ENCODE measurements at places on chromosomes 4 and X. TPM values are rescaled to one million over a fixed set of nuclear protein-coding genes. Genes with fewer than 3 reads are reported as not detected.

Gene LRCH2
- 3.7 TPM for total RNA-seq

DNA sequence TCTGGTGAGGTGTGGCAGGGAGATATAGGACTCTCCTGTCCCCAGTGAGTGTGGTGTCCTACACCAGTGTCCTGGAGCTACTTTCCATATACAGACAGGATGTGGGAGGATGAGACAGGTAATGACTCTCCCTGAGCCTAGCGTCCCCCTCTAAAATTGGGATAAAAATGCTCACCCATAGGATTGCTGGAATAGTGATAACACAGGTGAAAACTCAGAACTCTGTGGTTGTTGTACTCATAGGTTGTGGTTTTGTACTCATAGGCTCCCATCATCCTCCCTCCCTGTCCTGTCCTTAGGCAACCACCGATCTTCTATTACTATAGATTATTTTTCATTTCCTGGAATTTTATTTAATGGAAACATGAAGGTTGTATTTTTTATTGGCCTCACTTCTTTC lies 60.7 kb upstream of the NXF3 start:
- no peaks in the 10 kb centered on the region for H3K27me3 ChIP-seq
- no peak overlapping the region for H3K4me3 ChIP-seq
- H3K36me3 ChIP-seq = no peaks in the 10 kb centered on the region
- peaks cover 4% of the 10 kb centered on the region for H3K4me1 ChIP-seq

DNA sequence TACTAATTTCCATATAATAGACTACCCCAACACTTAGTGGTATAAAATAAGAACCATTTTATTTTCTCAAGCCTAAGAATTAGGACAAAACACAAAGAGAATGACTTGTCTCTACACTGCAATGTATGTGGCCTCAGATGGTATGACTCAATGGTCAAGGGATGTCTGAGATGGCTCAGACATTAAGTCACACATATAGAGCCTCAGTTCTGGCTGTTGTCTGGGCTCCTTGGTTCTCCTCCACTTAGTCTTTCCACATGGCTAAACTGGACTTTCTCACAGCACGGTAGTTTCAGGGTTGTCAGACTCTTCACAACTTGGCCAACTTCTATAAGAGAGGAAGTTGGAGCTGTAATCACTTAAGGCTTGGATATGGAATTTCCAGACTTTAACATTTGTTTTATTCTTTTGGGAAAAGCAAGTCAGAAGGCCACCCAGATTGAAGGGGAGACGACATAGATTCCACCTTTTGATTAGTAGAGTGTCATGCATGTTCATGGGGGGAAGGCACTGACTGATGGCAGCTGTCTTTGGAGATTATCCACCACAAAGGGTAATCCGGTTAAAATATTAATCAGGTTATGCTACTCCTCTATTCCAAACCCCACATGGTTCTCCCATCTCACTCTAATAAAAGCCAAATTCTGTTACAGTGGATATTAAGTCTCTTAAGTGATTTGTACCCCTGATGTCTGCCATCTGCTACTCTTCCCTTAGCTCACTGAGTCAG lies 9.4 kb downstream of the IL15 start:
- H3K4me1 ChIP-seq = peaks cover 18% of the 10 kb centered on the region
- DNase-seq = no peak
- H3K27ac ChIP-seq = no peak overlapping the region
- no peak overlapping the region for H3K4me3 ChIP-seq
- H3K27me3 ChIP-seq = peaks cover 2% of the 10 kb centered on the region
- no peaks in the 10 kb centered on the region for H3K36me3 ChIP-seq

DNA sequence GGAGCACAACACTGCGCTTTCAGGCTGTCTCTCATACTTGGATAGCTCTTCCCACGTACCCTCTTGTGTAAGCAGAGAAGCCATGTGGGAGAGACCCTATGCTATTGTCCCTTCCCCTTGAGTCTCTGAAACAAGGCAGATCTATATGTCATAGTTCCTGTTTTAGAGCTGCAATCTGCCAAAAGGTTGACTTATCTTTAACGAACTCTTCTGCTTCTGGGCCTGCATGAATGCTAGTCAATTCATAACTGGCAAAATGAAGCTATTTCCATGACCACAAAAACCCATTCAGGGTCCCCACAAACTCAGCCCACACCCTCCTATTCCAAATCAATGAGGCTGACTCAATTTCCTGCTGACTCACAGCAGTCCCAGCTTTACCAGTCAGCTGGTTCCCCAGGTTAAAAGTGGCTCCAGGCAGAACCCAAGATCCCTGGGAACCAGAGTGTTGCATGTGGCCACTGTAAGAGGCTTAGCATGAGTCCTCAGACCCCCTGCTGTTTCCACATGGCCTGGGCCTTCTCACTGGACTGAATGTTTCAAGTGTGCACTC lies 25.3 kb upstream of the SOD3 start:
- no peak overlapping the region for H3K27ac ChIP-seq
- H3K4me1 ChIP-seq = peaks cover 4% of the 10 kb centered on the region
- DNase-seq = no peak
- no peaks in the 10 kb centered on the region for H3K36me3 ChIP-seq
- no peak overlapping the region for H3K4me3 ChIP-seq

DNA sequence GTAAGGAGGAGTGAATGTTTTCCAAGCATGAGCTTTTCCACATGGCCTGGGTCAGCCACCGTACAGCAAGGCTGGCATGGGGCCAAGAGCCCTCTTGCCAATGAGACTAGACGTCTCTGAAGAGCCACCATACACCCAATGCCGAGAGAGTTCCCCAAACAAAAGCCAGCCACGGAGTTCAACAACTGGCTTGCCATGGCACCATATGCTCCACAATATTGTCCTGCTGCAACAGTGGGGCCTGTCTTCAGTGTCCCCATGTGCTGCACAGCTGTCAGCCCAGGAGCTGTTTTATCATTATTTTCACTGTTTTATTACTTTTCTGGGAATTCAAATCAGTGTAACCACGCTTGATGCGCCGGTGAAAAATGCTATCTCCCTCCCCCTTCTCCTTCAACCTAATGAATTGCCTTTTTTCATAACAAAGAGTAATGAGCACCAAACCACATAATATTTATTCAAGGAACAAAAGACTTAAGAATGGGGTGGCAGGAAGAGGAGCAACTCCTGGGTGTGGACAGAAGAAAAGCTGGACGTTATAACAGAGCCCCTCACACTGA lies 18.4 kb downstream of the MAML3 start:
- no peak for DNase-seq
- no peaks in the 10 kb centered on the region for H3K36me3 ChIP-seq
- no peak overlapping the region for H3K4me3 ChIP-seq
- H3K27ac ChIP-seq = no peak overlapping the region

- H3K27ac ChIP-seq = no peak overlapping the region
- peaks cover 18% of the 10 kb centered on the region for H3K4me1 ChIP-seq
- H3K27me3 ChIP-seq = peaks cover 4% of the 10 kb centered on the region
- DNase-seq = no peak
These were observed 28.2 kb downstream of the IL13RA1 start for GRCh38 chrX:118755633-118756032.

DNA sequence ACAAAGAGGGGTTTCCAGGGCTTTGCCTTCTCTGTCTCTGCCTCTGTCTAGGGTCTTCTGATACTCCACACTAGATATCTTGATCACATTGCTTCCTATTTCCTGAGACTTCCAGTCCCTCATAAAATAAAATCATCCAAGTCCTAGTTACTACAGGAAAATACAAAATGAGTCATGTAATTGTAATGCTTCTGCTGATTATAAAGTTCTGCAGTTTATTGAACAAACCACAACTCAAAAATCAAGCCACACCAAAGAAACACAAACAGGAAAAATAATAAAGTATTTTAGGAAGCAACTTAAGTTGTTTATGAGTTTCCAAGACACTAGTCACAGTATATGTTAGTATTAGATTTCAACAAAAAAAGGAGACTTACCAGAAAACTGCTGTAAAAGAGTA lies 695.1 kb upstream of the GALNTL6 start:
- H3K27me3 ChIP-seq = no peaks in the 10 kb centered on the region
- DNase-seq = no peak
- no peaks in the 10 kb centered on the region for H3K36me3 ChIP-seq
- no peak overlapping the region for H3K27ac ChIP-seq

GRCh38 chrX:20221902-20222301 lies 44.8 kb downstream of the RPS6KA3 start:
- H3K27me3 ChIP-seq = no peaks in the 10 kb centered on the region
- H3K4me3 ChIP-seq = no peak overlapping the region
- peaks cover 12% of the 10 kb centered on the region for H3K4me1 ChIP-seq
- H3K36me3 ChIP-seq = no peaks in the 10 kb centered on the region
- no peak overlapping the region for H3K27ac ChIP-seq
- DNase-seq = no peak

Data from endothelial cell (in vitro differentiated cells).